ENCODE measurements at places on chromosomes 2 and 18. TPM values are rescaled to one million over a fixed set of nuclear protein-coding genes. Genes with fewer than 3 reads are reported as not detected.

The TUBB8B gene
- total RNA-seq = not detected

- no peaks in the 10 kb centered on the region for H3K36me3 ChIP-seq
- H3K27me3 ChIP-seq = no peaks in the 10 kb centered on the region
- no peak overlapping the region for H3K4me3 ChIP-seq
- DNase-seq = no peak
Measured at GRCh38 chr18:78731016-78731397, 248.6 kb upstream of the SALL3 start.

GRCh38 chr2:61737841-61738240 is 116.0 kb downstream of the FAM161A start:
- no peaks in the 10 kb centered on the region for H3K36me3 ChIP-seq
- H3K27me3 ChIP-seq = no peaks in the 10 kb centered on the region
- H3K27ac ChIP-seq = no peak overlapping the region

The VIL1 gene
- total RNA-seq = not detected

DNA sequence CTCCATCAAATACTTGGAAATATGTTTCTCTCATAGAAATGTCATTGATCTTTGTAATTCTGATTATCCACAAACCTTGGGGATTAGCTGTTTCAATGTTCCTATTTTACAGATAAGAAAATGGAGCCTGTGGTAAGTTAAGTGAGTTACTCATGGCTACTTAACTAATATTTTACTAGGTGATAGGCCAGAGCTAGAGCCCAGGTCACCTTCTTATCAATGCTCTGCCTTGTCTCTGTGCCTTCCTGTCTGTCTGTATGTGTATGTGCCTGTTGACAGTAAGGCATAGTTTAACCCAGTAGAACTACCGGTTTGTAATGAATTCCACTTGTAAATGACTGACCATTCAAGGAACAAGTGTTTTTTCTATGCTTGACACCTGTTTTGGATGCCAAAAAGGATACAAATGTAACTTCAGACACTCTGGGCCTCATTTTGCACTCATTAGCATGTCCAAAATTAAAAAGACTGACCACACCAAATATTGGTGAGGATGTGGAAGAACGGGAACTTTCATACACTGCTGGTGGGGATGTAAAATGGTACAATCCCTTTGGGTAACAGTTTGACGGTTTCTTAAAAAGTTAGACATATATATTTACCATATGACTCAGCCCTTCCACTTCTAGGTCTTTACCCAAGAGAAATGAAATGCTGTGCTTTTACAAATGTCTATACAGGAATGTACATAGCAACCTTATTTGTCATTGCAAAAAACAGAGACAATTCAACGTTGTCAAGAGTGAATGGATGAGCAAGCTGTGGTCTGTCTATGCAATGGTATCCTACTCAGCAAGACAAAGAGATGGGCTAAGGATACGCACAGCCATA is 19.6 kb upstream of the IL1A start:
- H3K36me3 ChIP-seq = no peaks in the 10 kb centered on the region
- H3K27me3 ChIP-seq = no peaks in the 10 kb centered on the region
- no peaks in the 10 kb centered on the region for H3K4me1 ChIP-seq
- H3K4me3 ChIP-seq = no peak overlapping the region

The GPR35 gene
- total RNA-seq = 9.0 TPM

DNA sequence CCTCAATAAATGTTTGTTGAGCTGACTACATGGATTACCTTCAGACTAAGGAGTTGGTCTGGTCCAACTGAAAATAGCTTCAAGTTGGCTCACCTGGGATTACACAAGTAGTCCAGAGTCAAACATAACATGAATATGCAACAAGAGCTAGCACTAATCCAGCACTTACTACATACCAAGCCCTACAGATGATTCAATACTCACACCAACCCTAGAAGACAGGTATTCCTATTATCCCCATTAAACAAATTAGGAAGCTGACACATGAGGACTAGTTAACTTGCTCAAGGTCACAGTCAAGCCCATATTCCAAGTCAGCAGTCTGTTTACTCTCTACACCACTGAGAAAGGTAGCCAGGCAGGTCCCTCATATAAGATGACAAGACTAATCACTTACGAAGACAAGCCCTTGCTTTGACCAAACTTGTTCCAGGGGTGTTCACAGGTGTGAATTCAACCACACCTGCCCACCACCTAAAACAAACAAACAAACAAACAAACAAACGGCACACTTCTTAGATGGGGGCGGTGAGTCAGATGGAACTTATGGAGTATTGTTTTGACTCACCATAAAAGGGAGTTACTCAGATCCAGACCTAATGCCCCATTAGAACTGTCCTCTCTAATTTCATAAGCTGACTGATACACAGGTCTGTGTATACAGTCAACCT is 29.1 kb downstream of the TMEM131 start:
- no peaks in the 10 kb centered on the region for H3K27me3 ChIP-seq
- H3K27ac ChIP-seq = no peak overlapping the region
- no peak for DNase-seq
- H3K4me3 ChIP-seq = no peak overlapping the region
- peaks cover 31% of the 10 kb centered on the region for H3K4me1 ChIP-seq
- no peaks in the 10 kb centered on the region for H3K36me3 ChIP-seq

GRCh38 chr18:44946529-44947113 is 265.9 kb downstream of the SETBP1 start:
- no peak overlapping the region for H3K27ac ChIP-seq
- no peak overlapping the region for H3K4me3 ChIP-seq
- no peak for DNase-seq
- no peaks in the 10 kb centered on the region for H3K27me3 ChIP-seq
- H3K36me3 ChIP-seq = no peaks in the 10 kb centered on the region

- H3K4me3 ChIP-seq = no peak overlapping the region
- H3K4me1 ChIP-seq = no peaks in the 10 kb centered on the region
- H3K27ac ChIP-seq = no peak overlapping the region
- H3K36me3 ChIP-seq = no peaks in the 10 kb centered on the region
- DNase-seq = no peak
Measured at GRCh38 chr2:49598231-49598630, 443.9 kb upstream of the FSHR start.

The SLC4A5 gene
- total RNA-seq = 1.9 TPM

The PRKAG3 gene
- not detected for total RNA-seq

- H3K27me3 ChIP-seq = no peaks in the 10 kb centered on the region
- no peak overlapping the region for H3K27ac ChIP-seq
- H3K4me3 ChIP-seq = no peak overlapping the region
- H3K4me1 ChIP-seq = no peaks in the 10 kb centered on the region
Measured at GRCh38 chr2:119316066-119316465, 50.6 kb downstream of the C2orf76 start.

GRCh38 chr18:32530947-32531651 is 60.4 kb upstream of the GAREM1 start:
- no peak overlapping the region for H3K27ac ChIP-seq
- no peaks in the 10 kb centered on the region for H3K27me3 ChIP-seq
- H3K4me3 ChIP-seq = no peak overlapping the region
- no peaks in the 10 kb centered on the region for H3K4me1 ChIP-seq
- no peak for DNase-seq

DNA sequence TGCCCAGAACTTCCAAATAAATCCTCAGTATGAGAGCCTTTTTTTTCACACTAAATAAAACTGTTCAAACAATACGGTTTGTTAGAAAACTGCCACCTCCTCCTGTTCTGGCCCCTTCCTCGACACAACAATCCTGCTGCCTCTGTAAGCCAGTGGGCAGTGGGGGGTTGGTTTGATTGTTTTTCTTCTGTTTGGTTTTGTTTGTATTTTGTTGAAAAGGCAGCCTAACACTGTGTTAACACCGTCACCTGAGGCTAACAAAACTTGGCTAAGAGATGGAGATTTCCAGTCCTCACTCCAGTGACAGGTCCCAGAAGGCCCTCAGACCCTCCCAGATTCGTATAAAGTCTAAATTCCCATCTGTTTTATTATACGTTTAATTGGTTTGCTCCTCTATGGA is 402.1 kb downstream of the ZNF521 start:
- H3K27ac ChIP-seq = no peak overlapping the region
- no peaks in the 10 kb centered on the region for H3K36me3 ChIP-seq
- H3K4me1 ChIP-seq = no peaks in the 10 kb centered on the region
- no peak overlapping the region for H3K4me3 ChIP-seq
- no peak for DNase-seq

The DSG4 gene
- total RNA-seq = not detected

DNA sequence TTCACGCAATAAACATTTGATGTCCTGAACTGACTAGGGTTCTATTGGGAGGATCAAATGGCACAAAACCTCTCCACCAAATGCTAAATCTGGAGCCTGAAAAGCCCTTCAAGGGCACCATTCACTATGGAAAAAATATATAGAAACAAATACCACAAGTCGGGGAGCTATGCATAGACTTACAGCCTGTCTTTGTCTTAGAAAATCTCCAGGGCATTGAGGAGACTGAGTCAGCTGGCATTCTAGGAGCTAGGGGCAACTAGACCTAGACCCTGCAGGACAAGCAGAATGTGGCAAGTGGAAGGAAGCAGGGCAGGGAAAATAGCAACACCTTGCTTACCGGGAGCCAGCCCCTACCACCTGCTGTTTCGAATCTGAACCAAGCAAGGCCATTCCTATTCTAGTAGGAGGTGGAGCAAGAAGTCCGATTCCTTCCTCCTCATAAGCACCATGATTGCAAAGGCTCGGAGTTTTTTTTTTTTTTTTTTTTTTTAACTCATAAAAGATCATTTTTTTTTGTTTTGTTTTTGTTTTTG is 77.8 kb downstream of the DDX1 start:
- H3K4me1 ChIP-seq = no peaks in the 10 kb centered on the region
- H3K36me3 ChIP-seq = no peaks in the 10 kb centered on the region
- no peak for DNase-seq

DNA sequence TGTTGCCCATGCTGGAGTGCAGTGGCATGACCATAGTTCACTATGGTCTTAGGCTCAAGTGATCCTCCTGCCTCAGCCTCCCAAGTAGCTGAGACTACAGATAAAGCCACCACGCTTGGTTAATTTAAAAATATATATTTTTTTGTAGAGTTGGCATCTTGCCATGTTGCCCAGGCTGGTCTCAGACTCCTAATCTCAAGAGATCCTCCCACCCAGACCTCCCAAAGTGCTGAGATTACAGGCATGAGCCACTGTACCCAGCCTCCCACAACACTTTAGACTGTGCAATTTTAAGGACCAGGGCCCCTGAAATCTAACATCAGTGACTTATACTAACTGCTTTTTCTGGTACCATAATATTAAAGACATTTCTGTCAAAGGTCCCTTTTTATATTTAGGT is 5.2 kb downstream of the TXNDC2 start:
- no peaks in the 10 kb centered on the region for H3K36me3 ChIP-seq
- no peaks in the 10 kb centered on the region for H3K27me3 ChIP-seq
- no peaks in the 10 kb centered on the region for H3K4me1 ChIP-seq
- no peak overlapping the region for H3K4me3 ChIP-seq

DNA sequence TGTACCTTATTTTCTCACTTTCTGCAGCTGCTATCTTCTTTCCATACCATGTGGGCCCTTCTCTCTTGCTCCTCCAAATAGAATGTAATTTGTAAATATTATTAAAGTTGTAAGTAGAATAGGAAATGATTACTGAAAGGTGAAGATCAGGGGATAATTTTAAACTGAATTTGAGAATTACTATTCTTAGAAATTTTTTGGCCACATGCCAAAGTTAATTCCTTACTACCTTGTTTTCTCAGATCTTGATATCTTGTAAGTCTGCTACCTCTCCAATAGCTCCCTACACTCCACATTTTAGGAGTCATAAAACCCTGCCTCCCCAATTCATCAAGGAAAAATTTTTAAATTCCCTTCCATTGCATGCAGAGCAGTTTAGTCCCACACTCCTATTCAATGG is 442.7 kb downstream of the SATB2 start:
- no peaks in the 10 kb centered on the region for H3K36me3 ChIP-seq
- H3K27ac ChIP-seq = no peak overlapping the region
- no peak overlapping the region for H3K4me3 ChIP-seq
- H3K27me3 ChIP-seq = no peaks in the 10 kb centered on the region
- H3K4me1 ChIP-seq = no peaks in the 10 kb centered on the region

GRCh38 chr18:74019864-74020263 is 127.8 kb downstream of the FBXO15 start:
- no peak for DNase-seq
- H3K4me1 ChIP-seq = no peaks in the 10 kb centered on the region
- H3K27ac ChIP-seq = no peak overlapping the region
- H3K36me3 ChIP-seq = no peaks in the 10 kb centered on the region

DNA sequence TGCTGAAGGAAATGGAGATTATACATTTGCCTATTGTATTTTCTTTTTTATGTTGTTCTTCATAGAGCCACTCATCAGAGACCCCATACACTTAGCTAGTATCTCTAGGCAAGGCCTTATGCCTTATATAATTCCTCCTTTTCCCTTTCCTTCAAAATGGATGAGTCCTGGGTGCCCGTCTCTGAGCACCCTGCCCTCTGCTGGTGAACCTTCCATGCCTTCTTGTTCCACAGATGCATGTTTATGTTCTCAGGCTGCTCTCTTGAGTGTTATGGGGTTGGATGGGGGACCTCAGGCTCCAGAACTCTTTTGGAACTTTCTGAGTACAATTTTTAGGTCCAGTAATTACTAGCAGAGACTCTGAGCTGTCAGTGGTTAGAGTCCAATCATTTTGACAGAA is 368.6 kb upstream of the SPRED2 start:
- no peak overlapping the region for H3K4me3 ChIP-seq
- DNase-seq = no peak
- H3K27me3 ChIP-seq = no peaks in the 10 kb centered on the region
- H3K4me1 ChIP-seq = no peaks in the 10 kb centered on the region

- no peaks in the 10 kb centered on the region for H3K27me3 ChIP-seq
- H3K4me3 ChIP-seq = no peak overlapping the region
- peaks cover 12% of the 10 kb centered on the region for H3K4me1 ChIP-seq
- no peak for DNase-seq
- H3K27ac ChIP-seq = no peak overlapping the region
Measured at GRCh38 chr18:12911929-12912703, 28.1 kb upstream of the PTPN2 start.

The RAPGEF4 gene
- not detected for total RNA-seq

- no peaks in the 10 kb centered on the region for H3K36me3 ChIP-seq
- H3K27me3 ChIP-seq = no peaks in the 10 kb centered on the region
- H3K4me3 ChIP-seq = no peak overlapping the region
- no peak overlapping the region for H3K27ac ChIP-seq
- no peak for DNase-seq
Measured at GRCh38 chr2:66239655-66240054, 195.3 kb upstream of the MEIS1 start.

The ASB3 gene
- 17.8 TPM for total RNA-seq

DNA sequence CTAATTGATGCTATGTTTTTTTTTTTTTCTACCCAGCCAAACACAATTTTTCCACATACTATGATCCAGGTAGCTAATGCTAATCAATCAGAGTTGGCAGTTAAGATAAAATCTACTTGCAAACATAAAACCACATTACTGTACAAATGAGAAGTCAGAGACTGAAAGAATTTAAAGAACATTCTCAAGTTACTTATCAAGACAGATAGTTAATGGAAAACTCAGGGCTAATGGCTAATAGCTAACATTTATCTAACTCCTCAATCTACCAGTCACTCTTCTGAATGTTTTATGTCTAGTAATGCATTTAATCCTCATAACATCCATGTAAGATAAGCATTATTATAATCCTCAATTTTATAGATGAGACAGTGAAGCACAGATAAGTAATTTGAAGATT is 537.6 kb upstream of the SETBP1 start:
- no peaks in the 10 kb centered on the region for H3K36me3 ChIP-seq
- H3K4me1 ChIP-seq = no peaks in the 10 kb centered on the region
- no peak overlapping the region for H3K4me3 ChIP-seq
- DNase-seq = no peak
- no peak overlapping the region for H3K27ac ChIP-seq

The ITGA6 gene
- total RNA-seq = 8.0 TPM

The NTSR2 gene
- total RNA-seq = not detected
